ENCODE measurements at places on chromosomes 6 and 20.

DNA sequence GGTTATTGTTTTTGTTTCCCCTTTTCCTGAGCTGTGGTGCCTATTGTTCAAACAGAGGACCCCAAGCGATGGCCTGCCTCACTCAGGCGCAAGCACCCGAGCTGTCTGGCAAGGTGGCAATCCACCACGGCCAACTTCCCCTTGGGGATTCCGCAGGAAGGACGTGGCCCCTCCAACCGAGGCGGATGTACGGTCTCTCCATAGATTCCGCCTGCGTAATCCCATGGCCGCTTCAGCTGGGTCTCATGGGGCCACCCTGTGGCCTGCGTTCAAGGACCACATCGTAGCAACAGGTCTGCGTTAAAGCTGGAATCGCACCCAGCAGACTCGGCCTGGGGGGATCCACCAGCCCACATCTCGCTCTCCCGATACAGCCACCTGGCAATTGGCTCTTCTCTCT is 79.9 kb downstream of the CEBPB start:
- H3K4me3 ChIP-seq, result no peak overlapping the region
- H3K27me3 ChIP-seq, result peaks cover 10% of the 10 kb centered on the region
- no peak for DNase-seq
- H3K36me3 ChIP-seq, result no peaks in the 10 kb centered on the region
- H3K4me1 ChIP-seq, result peaks cover 11% of the 10 kb centered on the region
- no peak overlapping the region for H3K27ac ChIP-seq

- no peaks in the 10 kb centered on the region for H3K36me3 ChIP-seq
- H3K27me3 ChIP-seq, result no peaks in the 10 kb centered on the region
- no peaks in the 10 kb centered on the region for H3K4me1 ChIP-seq
- H3K27ac ChIP-seq, result no peak overlapping the region
Observed at GRCh38 chr6:68343901-68344300, 291.2 kb upstream of the ADGRB3 start.

- no peaks in the 10 kb centered on the region for H3K4me1 ChIP-seq
- no peak overlapping the region for H3K27ac ChIP-seq
- H3K4me3 ChIP-seq, result no peak overlapping the region
Observed at GRCh38 chr20:58150772-58151171, 77.7 kb downstream of the ANKRD60 start.

- H3K4me3 ChIP-seq, result peak overlapping the region; percentile 38
- H3K4me1 ChIP-seq, result peaks cover 37% of the 10 kb centered on the region
- H3K27ac ChIP-seq, result peak overlapping the region; percentile 76
- H3K27me3 ChIP-seq, result peaks cover 63% of the 10 kb centered on the region
- H3K36me3 ChIP-seq, result peaks cover 4% of the 10 kb centered on the region
- DNase-seq, result no peak
Observed at GRCh38 chr6:1607516-1608221, 2.0 kb upstream of the FOXC1 start.

- no peaks in the 10 kb centered on the region for H3K36me3 ChIP-seq
- no peak for DNase-seq
- no peak overlapping the region for H3K27ac ChIP-seq
- H3K27me3 ChIP-seq, result peaks cover 5% of the 10 kb centered on the region
Observed at GRCh38 chr6:139887275-139887674, 512.8 kb upstream of the CITED2 start.

DNA sequence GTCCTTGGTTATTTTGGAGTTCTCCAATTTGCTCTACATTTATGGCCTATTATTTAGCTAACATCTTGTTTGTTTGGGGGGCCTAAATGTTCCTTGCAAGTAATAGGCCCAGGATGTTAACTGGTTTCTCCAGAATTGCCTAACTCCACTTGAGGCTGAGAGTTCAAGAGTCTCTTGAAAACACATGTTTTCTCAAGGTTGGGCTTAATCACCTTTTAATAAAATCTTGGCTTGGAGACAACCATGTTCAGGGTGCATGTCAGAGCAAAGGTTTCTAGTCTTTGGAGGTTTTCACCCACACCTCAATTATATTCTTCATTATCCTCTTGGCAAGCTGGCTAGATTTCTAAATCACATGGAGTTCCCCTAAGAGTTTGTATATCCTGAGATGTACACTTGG is 54.2 kb downstream of the KLHL31 start:
- H3K4me3 ChIP-seq, result no peak overlapping the region
- H3K36me3 ChIP-seq, result no peaks in the 10 kb centered on the region
- H3K27me3 ChIP-seq, result peaks cover under 1% of the 10 kb centered on the region
- DNase-seq, result no peak
- H3K4me1 ChIP-seq, result no peaks in the 10 kb centered on the region

- H3K4me1 ChIP-seq, result peaks cover 74% of the 10 kb centered on the region
- peaks cover 9% of the 10 kb centered on the region for H3K36me3 ChIP-seq
- peak overlapping the region; percentile 72 for H3K4me3 ChIP-seq
- DNase-seq, result no peak
- H3K27ac ChIP-seq, result peak overlapping the region; percentile 90
Observed at GRCh38 chr6:89353702-89354392, 1.3 kb upstream of the UBE2J1 start.

DNA sequence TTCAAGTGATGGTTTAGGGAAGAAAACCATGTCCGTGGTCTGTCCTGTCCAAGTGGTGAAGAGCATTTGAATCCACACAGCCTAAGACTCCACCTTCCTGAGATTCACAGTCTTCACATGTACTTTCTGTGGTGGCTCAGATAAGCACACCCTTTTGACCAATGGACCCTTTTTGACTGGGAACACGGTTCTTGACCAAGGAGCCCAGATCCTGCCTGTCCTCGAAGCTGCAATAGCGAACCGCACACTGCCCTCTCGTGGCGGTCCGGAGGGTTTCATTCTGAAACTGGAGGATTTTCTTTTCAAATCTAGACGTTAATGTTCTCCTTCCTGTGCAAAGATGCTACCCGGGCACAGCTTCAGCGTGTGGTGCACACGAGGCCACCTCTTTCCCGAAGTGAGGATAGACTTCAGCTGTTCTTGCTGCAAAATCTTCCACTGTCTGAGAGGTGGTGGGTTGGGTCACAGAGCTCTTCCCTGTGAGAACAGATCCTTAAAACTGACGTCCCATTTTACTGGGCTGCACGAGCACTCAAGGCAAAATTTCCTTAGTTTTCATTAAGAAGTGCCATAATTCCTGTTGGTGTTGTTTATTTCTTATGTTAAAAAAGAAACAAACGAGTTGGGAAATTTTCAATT is 90.5 kb downstream of the SYNJ2 start:
- H3K27ac ChIP-seq, result no peak overlapping the region
- H3K4me1 ChIP-seq, result peaks cover 32% of the 10 kb centered on the region
- peaks cover 48% of the 10 kb centered on the region for H3K36me3 ChIP-seq
- H3K27me3 ChIP-seq, result no peaks in the 10 kb centered on the region

DNA sequence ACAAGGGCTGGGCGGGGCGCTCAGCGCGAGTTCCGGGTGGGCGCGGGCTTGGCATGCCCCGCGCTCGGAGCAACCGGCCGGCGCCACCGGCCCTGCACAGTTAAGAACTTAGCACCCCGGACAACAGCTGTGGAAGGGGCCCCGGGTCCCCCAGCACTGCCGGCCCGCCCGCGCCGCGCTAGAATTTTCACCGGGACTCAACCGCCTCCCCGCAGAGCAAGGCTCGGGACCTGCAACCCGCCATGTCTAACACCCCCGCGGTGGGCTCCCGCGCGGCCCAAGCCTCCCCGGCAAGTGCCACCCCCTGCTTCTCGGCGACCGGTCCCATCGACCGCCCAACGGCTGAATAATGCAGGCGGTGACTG is 5.2 kb upstream of the PSMG4 start:
- no peak overlapping the region for H3K4me3 ChIP-seq
- no peak for DNase-seq
- H3K36me3 ChIP-seq, result peaks cover 1% of the 10 kb centered on the region
- H3K27me3 ChIP-seq, result peaks cover 34% of the 10 kb centered on the region
- H3K4me1 ChIP-seq, result peaks cover 10% of the 10 kb centered on the region

- no peaks in the 10 kb centered on the region for H3K4me1 ChIP-seq
- no peaks in the 10 kb centered on the region for H3K36me3 ChIP-seq
- H3K27ac ChIP-seq, result no peak overlapping the region
- H3K4me3 ChIP-seq, result no peak overlapping the region
Observed at GRCh38 chr6:104630955-104631354, 228.8 kb downstream of the HACE1 start.

- DNase-seq, result no peak
- H3K36me3 ChIP-seq, result no peaks in the 10 kb centered on the region
- H3K4me1 ChIP-seq, result peaks cover 19% of the 10 kb centered on the region
- no peak overlapping the region for H3K4me3 ChIP-seq
- H3K27ac ChIP-seq, result no peak overlapping the region
Observed at GRCh38 chr6:136526937-136527336, 23.3 kb downstream of the MAP7 start.
